GM12878 (cell line): ENCODE measurements at places on chromosomes 16 and 17. TPM values are rescaled to one million over a fixed set of nuclear protein-coding genes. Genes with fewer than 3 reads are reported as not detected.
A peak's percentile ranks its signal among the peaks of the same experiment; 100 is the strongest.

DNA sequence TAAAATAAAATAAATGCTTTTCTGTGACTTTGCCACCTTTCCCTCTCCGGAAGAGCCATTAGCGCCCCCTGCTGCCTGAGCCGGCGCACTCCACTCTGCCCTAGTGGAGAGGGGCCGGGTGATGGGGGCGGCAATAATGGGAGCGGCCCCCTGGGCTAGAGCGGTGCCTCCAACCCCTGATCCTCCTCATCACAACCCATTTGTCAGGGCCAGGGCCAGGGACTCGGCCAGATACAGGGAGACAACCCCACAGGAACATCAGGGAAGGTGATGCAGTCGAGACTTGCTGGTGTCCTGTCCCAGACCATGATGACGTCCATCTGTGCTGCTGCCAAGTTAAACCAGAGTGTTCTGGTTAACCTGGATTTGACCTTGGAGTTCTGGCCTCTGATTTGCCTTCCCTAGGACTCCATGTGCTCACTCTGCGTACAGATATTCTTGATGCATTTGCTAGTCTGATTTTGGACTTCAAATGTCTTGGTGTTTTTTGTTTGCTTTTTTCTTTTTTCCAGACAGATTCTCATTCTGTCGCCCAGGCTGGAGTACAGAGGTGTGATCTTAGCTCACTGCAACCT, 46.1 kb upstream of the BPTF start:
- H3K27ac ChIP-seq: no peak overlapping the region
- H3K4me3 ChIP-seq: no peak overlapping the region
- H3K27me3 ChIP-seq: no peaks in the 10 kb centered on the region; the same call in 1 of the 2 replicates
- no peaks in the 10 kb centered on the region for H3K36me3 ChIP-seq
- no peaks in the 10 kb centered on the region for H3K4me1 ChIP-seq

GRCh38 chr16:30533748-30534367, 800 bp downstream of the ZNF747 start:
- H3K27ac ChIP-seq: peak overlapping the region; percentile 85
- peaks cover under 1% of the 10 kb centered on the region; the same call in 1 of the 2 replicates for H3K4me1 ChIP-seq
- H3K36me3 ChIP-seq: peaks cover 2% of the 10 kb centered on the region; the same call in 1 of the 2 replicates
- peak overlapping the region; percentile 90 for H3K4me3 ChIP-seq
- no peaks in the 10 kb centered on the region for H3K27me3 ChIP-seq
- DNase-seq: no peak

MYH2 gene
- total RNA-seq: not detected in 2 replicates

DNA sequence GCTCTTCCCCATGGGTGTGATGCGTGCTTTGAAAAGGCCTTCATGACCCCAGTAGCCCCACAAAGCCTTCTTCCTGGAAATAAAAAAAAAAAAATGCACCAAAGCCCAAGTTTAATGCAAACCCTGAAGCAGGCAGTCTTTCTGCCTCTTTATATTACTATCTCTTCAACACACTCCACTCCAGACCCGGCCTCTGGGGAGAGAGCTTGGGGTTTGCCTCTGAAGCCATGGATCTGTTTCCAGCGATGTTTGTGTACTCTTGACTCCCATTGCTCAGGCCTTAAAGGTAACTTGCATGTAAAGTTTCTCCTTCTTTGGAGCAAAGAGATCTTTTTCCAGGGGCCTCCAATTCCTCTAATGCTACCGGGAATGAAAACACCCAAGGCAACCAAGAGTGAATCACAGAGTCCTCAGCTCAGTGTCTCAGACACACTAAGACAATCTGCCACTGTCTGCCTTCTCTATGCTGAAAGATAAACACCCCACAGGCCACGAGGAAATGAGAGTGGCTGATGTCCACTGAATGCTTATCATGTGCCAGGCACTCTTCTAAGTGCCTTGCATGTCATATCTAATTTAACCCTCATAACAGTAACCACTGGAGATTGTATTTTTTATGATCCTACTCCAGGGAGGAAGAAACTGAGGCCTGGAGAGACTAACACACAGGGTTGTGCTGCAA, 56.4 kb upstream of the AKTIP start:
- DNase-seq: no peak
- H3K27me3 ChIP-seq: no peaks in the 10 kb centered on the region
- no peaks in the 10 kb centered on the region for H3K36me3 ChIP-seq
- H3K4me1 ChIP-seq: no peaks in the 10 kb centered on the region
- H3K4me3 ChIP-seq: no peak overlapping the region
- H3K27ac ChIP-seq: no peak overlapping the region

PSME3 gene
- 187 and 190 TPM in 2 replicates for total RNA-seq

GRCh38 chr16:3589441-3589921, 12.3 kb upstream of the NLRC3 start:
- H3K4me1 ChIP-seq: peaks cover 11% of the 10 kb centered on the region
- DNase-seq: no peak

GRCh38 chr17:6147042-6147441, 76.9 kb downstream of the WSCD1 start:
- no peak overlapping the region for H3K27ac ChIP-seq
- no peak overlapping the region for H3K4me3 ChIP-seq
- H3K4me1 ChIP-seq: no peaks in the 10 kb centered on the region
- no peaks in the 10 kb centered on the region for H3K36me3 ChIP-seq
- no peaks in the 10 kb centered on the region for H3K27me3 ChIP-seq

DNA sequence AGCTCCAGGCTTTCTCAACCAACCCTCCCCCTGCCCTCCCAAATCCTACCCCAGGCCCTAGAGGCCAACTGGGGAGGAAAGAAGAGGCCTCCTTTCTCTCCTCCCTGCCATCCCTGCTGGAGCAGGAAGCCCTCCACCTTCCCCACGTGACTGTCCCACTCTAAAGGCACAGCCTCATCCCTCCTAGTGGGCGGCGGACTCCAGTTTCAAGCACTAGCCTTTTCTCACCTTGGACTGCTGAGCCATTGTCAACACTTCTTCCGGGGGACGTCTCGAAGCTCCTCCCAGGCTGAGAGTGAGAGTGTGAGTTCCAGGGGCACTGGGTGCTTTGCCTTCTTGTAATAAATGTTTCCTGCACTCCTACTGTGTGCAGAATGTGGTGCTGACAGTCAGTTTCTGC, 21.4 kb upstream of the IRX6 start:
- no peaks in the 10 kb centered on the region for H3K4me1 ChIP-seq
- no peaks in the 10 kb centered on the region for H3K36me3 ChIP-seq
- no peak for DNase-seq
- no peak overlapping the region for H3K4me3 ChIP-seq

- no peak for DNase-seq
- H3K4me3 ChIP-seq: no peak overlapping the region
- no peaks in the 10 kb centered on the region for H3K4me1 ChIP-seq
- no peaks in the 10 kb centered on the region for H3K36me3 ChIP-seq
These were observed 101.1 kb downstream of the ZNF18 start for GRCh38 chr17:11896199-11896598.

GRCh38 chr17:75874323-75875181, 3.8 kb downstream of the TRIM47 start:
- no peak overlapping the region for H3K4me3 ChIP-seq
- H3K27ac ChIP-seq: no peak overlapping the region
- peaks cover 2% of the 10 kb centered on the region; the same call in 1 of the 2 replicates for H3K27me3 ChIP-seq
- H3K4me1 ChIP-seq: peaks cover 25% of the 10 kb centered on the region

GRCh38 chr16:18796377-18796776, 5.0 kb downstream of the ARL6IP1 start:
- no peak for DNase-seq
- H3K27ac ChIP-seq: no peak overlapping the region
- no peaks in the 10 kb centered on the region for H3K27me3 ChIP-seq
- H3K4me1 ChIP-seq: peaks cover 8% of the 10 kb centered on the region
- H3K4me3 ChIP-seq: no peak overlapping the region

KRTAP9-8 gene
- not detected in 2 replicates for total RNA-seq

NACA2 gene
- not detected in 2 replicates for total RNA-seq

SLC13A2 gene
- 0.13 TPM in 2 replicates for total RNA-seq

PCGF2 gene
- total RNA-seq: 35.6 and 40.4 TPM in 2 replicates

DNA sequence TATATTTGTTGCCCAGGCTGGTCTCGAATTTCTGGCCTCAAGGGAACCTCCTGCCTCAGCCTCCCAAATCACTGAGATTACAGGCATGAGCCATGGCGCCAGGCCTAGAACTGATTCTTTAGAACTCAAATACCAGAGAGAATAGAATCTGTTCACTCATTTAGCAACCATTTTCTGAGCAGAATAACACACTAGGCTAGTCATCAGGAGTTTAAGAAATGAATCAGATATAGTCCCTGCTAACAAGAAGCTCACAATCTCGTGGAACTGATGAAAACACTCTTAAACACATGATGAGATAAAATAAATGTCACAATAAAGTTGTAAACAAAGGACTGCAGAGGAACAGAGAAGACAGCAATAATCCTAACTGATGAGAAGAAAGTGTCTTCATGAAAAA, 55.8 kb upstream of the ADCY9 start:
- no peaks in the 10 kb centered on the region for H3K27me3 ChIP-seq
- H3K36me3 ChIP-seq: no peaks in the 10 kb centered on the region
- no peak for DNase-seq
- no peaks in the 10 kb centered on the region for H3K4me1 ChIP-seq

GRCh38 chr17:35761601-35762000, 914 bp downstream of the C17orf50 start:
- no peak overlapping the region for H3K27ac ChIP-seq
- no peaks in the 10 kb centered on the region for H3K36me3 ChIP-seq
- peaks cover 5% of the 10 kb centered on the region for H3K4me1 ChIP-seq
- no peak overlapping the region for H3K4me3 ChIP-seq

GRCh38 chr17:30188211-30188939, 47.1 kb downstream of the SLC6A4 start:
- no peaks in the 10 kb centered on the region for H3K4me1 ChIP-seq
- H3K36me3 ChIP-seq: peaks cover 15% of the 10 kb centered on the region
- DNase-seq: no peak

- peaks cover 4% of the 10 kb centered on the region for H3K36me3 ChIP-seq
- H3K4me1 ChIP-seq: no peaks in the 10 kb centered on the region
- no peak overlapping the region for H3K4me3 ChIP-seq
- no peaks in the 10 kb centered on the region for H3K27me3 ChIP-seq
- no peak for DNase-seq
These were observed 11.9 kb upstream of the CLEC18A start for GRCh38 chr16:69938981-69939820.

LGALS9C gene
- 1.1 and 1.3 TPM in 2 replicates for total RNA-seq

GRCh38 chr16:74580833-74581232, 26.1 kb downstream of the GLG1 start:
- peak overlapping the region; percentile 47 for H3K27ac ChIP-seq
- no peak overlapping the region for H3K4me3 ChIP-seq
- no peaks in the 10 kb centered on the region for H3K36me3 ChIP-seq
- DNase-seq: peak; percentile 63
- H3K4me1 ChIP-seq: peaks cover 24% of the 10 kb centered on the region
